Amniotic stem cell (primary cell): ENCODE measurements at places on chromosomes 4 and X.

- DNase-seq = no peak
These were observed 382.8 kb downstream of the KLHL4 start for GRCh38 chrX:87900320-87900908.

DNA sequence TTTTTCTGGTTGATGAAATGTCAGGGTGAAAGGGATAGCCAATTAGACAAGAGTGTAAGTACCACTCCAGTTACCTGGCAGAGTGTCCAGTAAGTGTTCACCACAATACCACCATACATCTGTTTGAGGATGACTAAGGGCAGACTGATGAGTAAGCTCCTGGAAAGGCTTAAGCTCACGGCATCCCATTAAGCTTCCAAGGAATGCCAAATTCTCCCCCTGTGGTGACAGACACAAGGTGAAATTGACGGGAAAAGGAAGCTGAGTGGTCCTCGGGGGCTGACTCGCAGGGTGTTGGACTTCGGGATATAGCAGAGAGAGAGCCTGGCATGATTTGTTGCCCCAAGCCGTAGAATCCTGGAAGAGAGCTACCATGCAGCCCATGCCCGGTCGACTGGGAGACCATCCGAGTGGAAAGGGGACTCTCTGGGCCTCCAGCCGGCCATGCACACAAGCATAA, 7.6 kb upstream of the BST1 start:
- peak; percentile 37 for DNase-seq

GRCh38 chrX:38315186-38315585, 12.1 kb downstream of the RPGR start:
- DNase-seq = no peak

- no peak for DNase-seq
These were observed 27.4 kb downstream of the TAF7L start for GRCh38 chrX:101263766-101264165.

GRCh38 chrX:152866386-152866785, 31.5 kb upstream of the ZNF185 start:
- DNase-seq = no peak

- no peak for DNase-seq
These were observed 710 bp downstream of the PRKG2 start for GRCh38 chr4:81214144-81214880.

- DNase-seq = no peak
These were observed 94.6 kb upstream of the GALNT7 start for GRCh38 chr4:173073939-173074500.

GRCh38 chrX:11585174-11585573, 80.5 kb downstream of the ARHGAP6 start:
- DNase-seq = no peak

GRCh38 chr4:20698382-20698781, 1.9 kb upstream of the PACRGL start:
- DNase-seq = no peak

GRCh38 chr4:56705966-56706365, 24.9 kb upstream of the HOPX start:
- no peak for DNase-seq

DNA sequence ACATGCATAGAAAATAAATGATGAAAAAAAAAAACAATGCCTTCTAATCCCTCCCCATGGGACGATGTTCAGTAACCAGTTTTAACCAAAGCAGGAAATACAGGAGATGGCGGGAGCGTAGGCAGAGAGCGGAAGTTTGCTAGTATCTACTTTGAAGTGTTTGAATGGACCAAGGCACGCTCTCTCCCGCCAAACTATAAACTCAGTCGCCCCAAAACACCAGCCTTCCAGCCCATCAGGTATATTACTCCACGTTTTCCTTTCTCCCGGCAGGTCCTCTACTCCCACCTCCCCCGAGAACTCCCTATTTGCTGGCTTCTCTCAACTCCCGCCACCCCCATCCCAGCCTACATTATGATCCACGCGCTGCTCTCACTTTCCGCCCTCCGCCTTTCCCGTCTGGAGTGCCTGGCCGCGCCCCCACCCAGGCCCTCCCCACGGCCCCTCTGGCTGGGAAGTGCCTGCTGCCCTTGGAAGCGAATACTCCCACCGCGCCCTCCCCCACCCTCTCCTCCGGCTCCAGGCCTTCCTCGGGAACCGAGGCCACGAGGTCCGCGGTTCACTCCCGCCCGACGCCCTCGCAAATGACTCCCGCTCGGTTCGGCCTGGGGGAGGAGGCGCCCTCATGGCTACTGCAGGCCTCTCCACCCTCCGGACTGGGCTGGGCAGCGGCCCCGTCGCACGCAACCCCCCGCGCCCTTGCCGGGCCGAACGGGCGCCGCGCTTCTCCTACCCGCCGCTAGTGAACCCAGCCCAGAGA, 723 bp downstream of the DHX15 start:
- peak; percentile 4 for DNase-seq

DNA sequence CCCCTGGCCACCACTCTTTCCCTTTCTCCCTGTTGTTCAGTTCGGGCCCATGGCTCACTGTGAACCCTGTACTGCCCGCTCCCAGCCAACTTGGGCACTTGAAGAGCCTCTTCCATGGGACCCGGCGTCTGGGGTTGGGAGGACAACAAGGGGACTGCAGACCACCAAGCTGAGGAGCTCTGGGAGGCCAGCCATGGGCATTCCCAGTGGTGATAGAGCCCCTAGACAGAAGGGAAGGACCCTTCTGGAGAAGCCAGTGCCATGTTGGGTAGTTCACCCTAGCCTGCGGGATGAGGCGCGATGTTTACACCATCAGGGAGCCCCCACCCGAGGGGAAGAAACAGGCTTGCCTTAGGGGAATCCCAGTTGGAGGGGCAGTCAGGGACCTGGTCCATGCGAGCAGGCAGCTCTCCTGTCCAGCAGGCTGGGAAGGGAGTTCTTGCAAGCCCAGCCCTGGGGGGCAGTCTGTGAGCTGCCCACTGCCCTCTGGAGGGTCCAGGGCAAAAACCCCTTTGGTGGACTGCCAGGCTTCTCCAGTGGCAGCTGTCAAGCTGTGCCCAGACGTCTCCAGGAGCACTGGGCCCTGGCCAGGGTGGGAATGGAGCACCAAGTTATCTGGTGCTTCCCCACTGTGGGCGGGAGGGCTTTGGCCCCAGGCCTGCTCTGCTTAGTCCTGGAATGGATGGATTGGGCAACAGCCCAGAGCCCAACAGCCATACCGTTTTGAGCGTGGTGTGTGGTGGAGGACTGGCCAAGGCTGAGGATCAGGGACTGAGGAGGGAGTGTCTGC, 23.7 kb upstream of the UBA1 start:
- no peak for DNase-seq

GRCh38 chr4:62455871-62456270, 1255.7 kb downstream of the ADGRL3 start:
- no peak for DNase-seq

DNA sequence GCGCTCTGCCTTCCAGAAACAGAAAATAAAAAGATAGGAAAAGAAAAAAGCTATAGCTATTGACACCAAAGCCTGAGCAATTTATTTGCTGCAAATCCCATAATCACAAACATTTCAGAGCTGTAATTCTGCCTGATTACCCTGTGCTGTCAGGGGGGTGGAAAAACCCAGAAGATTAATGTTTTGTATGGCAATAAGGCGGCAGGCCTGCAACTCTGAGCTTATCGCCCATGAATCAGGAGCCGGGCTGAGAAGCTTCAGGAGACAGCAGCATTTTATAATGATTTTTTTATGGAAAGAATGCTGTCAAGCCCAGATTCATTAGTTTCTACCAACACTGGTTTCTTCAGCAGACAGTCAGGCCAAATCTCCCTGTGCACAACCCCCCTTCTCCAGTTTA, 82.6 kb upstream of the TMEM164 start:
- DNase-seq = no peak

DNA sequence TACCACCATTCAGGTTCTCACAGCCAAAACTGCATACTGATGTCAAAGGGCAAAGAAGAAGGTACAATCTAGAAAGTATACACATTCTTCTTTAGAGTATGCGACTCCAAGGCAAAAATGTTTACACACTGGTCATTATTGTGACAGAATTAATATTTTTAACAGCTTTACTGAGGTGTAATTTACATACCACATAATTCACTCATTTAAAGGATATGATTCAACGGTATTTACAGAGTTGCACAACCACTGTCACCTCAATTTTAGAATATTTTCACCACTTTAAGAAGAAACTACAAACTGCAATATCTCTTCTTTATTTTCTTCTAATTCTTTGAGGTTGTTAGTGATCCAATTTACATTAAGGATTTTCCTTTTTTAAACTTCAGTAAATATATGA, 325.4 kb upstream of the SMIM31 start:
- no peak for DNase-seq

GRCh38 chr4:150289881-150290280, 211.6 kb downstream of the DCLK2 start:
- DNase-seq = no peak

- DNase-seq = no peak
These were observed 48.7 kb upstream of the SLC7A11 start for GRCh38 chr4:138290805-138291204.

- DNase-seq = no peak
These were observed 392.6 kb downstream of the IL1RAPL1 start for GRCh38 chrX:28979877-28980276.
